ENCODE measurements at places on chromosomes 7 and 10.

DNA sequence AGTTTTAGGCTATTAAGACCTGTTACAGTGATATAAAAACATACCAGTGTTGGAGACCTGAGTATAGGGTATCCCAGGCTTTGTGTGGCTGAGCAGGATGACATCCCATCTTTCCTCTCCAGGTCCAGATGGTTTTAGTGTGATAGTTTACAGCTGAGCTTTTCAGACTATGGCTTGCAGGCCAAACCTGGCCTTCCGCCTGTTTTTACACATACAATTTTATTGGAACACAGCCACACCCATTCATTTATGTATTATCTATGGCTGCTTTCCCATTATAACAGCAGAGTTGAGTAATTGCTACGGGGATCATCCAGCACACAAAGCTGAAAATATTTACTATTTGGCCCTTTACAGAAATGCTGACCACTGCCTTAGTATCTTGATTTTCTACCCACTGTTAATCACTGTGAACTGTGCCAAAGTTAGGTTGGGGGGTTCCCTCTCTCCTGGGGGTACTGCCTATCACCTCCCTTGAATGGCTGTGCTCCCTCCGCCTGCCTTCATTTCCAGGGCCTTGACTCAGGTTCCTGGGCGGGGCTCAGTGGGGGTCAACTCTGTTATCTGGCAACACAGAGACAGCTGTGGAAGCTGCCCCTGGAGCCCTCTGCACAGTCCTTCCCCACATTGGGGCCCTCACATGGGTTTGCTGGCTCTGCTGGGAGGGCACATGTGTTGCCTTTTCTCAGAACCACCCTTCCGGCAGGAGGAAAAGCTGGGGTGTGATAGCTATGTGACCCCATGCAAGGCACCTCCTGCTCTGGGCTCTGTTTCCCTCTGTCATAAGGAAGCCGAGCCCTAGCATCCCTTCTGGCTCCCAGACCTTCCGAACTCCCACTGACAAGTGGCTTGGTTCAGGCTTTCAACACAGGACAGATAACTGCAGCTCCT, 40.3 kb upstream of the SH2D4B start:
- DNase-seq, result no peak

DNA sequence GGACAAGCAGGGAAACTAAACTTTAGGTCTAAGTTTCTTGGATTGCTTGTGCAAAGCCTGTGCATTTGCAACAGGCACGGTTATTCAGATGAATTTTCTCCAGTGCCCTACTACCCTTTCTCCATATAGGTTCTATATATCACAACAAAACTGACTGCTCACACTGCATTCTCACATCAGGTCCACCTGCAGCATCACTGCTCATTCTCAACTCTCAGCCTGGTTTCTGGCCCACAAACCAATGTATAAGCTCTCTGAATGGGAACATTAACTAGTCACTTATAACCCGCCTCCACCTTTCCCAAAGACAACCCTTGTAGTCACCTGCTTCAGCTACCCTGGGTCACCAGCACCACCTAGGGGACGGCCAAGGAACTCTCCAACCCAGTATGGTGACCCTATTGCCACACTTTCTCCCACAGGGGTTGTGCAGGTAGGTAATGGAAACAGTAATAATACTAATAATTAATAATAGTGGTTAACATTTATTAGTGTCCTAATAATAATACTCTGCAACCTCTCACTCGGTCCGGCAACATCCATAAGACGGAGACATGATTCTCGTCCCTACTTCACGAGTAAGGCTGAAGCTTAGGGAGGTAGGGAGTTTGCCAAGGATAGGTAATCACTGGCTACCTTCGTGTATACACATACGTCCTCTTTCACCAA, 97.3 kb downstream of the CLEC2L start:
- DNase-seq, result peak; percentile 30

GRCh38 chr7:66145400-66146104, 30.9 kb downstream of the CRCP start:
- no peak for DNase-seq

DNA sequence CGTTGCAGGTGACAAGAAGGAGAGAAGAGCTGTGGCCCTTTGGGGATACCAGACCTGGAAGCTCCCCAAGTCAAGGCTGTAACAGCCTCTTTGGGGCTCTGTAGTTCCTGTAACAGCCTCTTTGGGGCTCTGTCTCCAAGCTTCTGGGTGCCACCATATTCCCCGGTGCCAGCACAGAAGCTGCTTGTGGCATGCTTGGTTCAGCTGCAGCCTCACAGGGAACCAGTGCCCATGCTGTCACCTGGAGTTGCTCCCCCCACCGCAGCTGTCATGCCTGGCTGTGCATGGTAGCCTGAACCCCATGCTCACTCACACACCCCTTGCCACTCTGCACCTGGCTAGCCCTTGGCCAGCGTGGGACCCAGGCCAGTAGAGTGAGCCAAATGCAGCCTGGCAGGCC, 109.1 kb downstream of the ELAPOR2 start:
- DNase-seq, result no peak

DNA sequence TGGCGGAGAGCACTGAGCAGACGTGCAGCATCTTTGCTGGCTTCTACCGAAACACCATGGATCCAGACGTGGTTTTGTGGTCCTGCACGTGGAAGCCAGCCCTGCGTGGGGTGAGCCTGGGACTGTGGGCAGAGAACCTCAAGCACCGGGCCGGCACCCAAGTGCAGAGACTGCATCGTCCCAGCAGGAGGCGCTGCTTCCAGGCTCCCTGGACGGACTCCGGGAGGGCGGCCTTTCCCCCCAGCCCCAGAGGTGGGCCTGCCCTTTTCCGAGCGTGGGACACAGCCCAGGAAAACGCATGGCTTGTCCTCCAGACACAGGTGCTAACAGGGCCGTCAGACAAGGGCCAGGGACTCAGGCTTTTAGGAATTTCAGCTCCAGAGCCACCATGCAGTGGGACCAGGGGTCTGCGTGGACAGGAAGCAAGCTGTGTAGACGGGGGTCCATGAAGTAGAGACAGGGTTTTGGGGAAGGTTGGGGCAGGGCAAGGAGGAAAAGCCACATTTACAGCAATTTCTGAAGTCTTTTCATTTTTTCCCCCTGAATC, 303.9 kb downstream of the WDR37 start:
- no peak for DNase-seq

DNA sequence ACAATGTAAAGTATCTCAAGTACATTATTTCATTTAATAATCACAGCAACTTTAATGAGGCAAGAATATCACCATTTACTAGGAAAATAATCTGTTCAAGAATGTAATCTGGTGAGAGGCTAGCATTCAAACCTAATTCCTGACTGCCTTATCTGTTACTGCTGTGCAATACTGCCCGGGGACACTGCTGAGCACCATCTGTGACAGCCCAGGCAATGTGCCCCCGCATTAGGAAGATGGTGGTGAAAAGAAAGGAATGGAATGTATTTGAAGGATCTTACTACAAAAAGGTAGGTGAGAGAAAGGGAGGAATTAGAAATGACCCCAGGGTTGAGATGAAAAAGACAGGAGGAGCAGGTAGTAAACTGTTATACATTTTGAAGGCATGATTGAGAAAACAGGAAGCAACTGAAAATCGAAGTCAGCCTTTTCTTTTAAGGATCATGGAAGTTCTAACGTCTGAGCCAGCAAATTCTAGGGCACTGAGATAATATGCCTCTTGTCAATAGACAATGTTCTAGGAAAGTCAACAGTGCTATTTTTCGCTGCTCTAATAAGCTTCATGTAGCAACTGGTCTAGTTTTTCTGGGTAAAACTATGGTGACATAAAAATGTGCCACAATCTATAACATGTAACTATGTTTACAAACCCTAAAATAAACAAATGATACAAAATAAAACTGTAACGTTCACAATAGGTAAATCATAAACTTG, 90.4 kb downstream of the ETV1 start:
- DNase-seq, result no peak

DNA sequence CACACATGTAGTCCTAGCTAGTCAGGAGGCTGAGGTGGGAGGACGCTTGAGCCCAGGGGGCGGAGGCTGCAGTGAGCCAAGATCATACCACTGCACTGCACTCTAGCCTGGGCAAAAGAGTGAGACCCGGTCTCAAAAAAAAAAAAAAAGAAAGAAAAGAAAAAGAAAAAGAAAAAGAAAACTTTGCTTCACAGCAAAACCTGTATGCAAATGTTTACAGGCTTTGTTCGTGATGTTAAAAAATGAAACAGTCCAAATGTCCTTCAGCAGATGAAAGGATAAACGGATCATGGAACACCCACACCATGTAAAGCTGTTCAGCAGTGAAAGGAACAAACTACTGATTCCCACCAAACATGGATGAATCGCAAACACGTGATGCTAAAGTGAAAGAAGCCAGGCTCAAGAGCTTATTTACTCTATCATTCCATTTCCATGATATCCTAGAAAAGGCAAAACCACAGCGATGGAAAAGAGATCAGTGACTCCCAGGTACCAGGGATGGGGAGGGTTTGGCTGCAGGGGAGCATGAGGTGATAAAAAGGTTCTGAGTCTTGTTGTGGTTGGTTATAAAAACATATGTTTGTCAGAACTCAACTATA, 15.1 kb downstream of the LRRC20 start:
- no peak for DNase-seq

DNA sequence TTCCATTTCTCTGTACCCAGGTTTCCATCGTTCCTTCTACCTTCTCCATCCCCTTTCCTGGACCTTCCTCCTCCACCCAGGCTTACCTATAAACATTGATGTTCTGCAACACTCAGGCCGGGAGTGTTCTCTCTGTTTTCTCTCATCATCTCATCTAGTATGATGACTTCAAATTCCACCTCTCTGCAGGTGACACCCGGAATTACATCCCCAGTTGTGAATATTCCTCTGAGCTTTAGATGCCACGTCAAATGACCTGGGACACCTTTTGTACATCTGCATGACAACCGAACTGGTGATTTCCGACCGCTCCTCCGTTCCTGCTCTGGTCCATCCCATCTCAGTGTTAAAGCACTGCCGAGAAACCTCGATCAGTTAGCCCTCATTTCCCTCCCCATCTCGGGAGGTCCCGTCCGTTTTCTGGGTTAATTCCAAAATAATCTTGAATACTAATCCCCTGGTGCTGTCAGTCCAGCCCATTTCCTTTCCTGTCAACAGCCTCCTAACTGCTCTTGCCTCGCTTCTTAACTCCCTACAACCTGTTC, 76.7 kb upstream of the SAMD8 start:
- no peak for DNase-seq

All from SHP77 (cell line).